Right ventricle myocardium inferior (tissue), 1 donor: ENCODE measurements at places on chromosomes 3 and 15.

DNA sequence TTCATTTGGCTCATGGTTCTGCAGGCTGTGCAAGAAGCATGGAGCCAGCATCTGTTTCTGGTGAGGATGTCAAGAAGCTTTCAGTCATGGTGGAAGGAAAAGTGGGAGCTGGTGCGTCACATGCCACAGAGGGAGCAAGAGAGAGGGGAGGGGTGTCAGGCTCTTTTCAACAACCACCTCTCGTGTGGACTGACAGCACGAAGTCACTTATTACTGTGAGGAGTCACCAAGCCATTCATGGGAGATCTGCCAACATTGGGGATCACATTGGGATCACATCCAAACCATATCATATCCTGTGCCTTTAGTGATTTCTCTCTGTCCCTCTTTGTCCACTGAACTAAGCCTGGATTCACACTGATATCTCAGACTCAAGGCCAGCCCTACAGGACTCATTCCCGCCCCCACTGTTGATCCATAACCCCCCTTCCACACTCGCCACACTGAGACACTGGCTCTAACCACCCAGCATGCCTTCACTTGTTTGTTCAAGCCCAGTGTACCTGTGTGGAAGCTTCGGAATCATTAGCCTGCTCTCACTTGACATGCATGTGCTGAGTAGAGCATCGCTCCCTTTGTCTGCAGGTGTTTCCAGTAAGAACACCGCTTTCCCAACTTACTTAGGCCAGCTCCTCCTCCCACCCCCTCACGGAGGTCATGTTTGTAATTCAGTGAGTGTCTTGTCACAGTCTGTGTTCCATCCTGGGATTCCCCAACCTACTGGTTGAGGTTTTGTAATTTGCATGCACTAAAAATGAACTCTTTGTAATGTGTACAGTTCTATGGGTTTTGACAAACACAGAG is 132.2 kb downstream of the KLF13 start:
- no peak for DNase-seq

GRCh38 chr3:145817870-145818483 is 343.0 kb downstream of the PLOD2 start:
- DNase-seq: no peak

GRCh38 chr3:39384665-39385000 is 1.5 kb downstream of the SLC25A38 start:
- DNase-seq: no peak

DNA sequence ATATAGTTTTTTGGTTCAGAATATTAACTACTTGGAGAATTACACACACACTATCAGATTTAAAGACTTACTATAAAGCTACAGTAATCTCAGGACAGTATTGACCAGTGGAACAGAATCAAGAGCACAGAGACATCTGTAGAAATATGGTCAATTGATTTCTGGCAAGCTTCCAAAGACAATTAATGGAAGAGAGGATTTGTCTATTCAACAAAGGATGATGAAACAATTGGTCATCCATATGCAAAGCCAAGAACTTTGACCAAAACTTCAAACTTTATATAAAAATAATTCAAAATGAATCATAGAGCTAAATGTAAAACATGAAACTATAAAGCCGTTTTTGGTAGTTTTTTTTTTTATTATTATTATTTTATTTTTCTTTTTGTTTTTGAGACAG is 29.8 kb upstream of the MB21D2 start:
- DNase-seq: no peak

DNA sequence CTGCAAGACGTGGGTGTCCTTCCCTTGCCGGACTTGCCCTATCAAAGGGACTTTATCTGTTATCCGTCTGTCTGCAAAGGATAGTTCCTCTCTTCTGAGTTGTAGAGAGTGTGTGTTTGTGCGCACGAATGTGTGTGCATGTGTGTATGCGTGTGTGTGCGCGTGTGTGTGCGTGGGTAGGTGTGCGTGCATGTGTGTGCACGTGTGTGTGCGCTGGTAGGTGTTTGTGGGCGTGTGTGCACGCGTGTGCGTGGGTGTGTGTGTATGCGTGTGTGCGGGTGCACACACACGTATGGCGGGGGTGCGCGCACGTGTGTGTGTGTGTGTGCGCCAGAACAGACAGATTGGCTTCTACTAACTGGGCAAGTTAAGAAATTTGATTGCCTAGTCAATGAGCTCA is 4.1 kb upstream of the BMF start:
- no peak for DNase-seq

GRCh38 chr15:38696790-38697495 is 132.3 kb upstream of the RASGRP1 start:
- DNase-seq: no peak

DNA sequence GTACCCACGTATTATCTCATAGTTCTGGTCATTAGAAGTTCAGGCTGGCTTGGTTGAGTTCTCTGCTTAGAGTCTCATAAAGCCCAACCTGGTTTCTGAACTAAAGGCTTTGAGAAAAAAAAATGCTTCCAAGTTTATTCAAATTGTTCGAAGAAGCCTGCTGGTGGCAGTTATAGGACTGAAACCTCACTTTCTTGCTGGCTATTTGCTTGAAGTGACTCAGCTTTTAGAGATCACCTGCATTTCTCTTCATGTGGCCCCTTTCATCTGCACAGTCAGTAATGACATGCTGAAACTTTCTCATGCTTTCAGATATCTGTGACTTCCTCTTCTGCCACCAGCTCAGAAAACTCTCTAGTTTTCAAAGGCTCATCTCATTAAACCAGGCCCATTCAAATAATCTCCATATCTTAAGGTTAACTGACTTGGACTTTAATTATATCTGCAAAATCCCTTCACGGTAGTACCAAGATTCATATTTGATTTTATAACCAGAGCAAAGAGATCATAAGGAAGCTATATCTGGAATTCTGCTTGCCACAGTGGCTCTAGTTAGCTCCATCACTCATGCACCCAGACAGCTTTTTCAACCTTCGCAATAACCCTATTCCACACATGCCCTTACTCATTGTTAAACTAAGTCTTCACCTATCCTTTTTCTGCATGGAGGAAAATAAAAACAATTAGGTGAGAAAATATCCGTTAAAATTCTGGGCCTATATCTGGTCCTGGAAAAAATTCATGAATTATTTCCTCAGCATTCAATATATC is 433.8 kb upstream of the CBLB start:
- DNase-seq: no peak

- no peak for DNase-seq
Measured at GRCh38 chr3:150779402-150779858, 16.5 kb upstream of the SIAH2 start.

GRCh38 chr15:34889476-34889875 is 80.1 kb downstream of the AQR start:
- no peak for DNase-seq

DNA sequence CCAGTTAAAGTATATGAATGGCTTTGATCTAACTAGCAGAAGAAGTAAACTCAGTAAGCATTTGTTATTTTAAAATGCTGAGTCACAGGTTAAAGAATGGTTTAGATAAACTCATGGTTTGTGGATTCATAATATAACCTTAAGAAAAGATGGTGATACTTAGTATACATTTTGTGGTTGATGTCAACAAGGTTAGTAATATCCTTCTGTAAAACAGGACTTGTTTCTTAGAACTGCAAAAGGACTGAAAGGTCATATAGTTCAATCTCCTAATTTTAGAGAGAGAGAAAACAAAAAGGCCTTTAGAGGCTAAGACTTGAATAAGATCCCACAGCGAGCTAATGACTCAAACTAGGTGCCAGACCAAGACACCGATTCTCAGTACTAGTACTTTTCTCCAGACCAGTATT is 50.0 kb downstream of the STRIT1 start:
- no peak for DNase-seq

GRCh38 chr3:151835751-151836525 is 22.0 kb downstream of the AADAC start:
- DNase-seq: no peak

DNA sequence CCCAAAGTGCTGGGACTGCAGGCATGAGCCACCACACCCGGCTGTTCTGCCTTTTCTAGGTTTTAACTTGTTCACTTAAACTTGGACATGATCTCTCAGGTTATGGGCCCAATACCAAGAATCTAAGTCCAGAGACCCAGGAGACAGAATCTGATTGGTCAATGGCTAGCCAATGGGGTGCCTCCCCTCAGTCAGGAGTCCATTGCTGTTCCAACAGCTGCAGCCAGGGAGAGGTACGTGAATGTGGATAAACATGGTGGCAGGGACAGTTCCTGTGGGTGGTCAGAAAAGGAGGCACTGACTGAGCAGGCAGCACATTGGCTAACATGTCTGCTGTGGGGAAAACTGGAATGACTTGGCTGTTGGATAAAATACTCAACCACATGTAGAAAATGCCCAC is 140.3 kb downstream of the RPLP1 start:
- DNase-seq: no peak

GRCh38 chr3:185763347-185764005 is 61.4 kb downstream of the IGF2BP2 start:
- DNase-seq: no peak

- DNase-seq: no peak
Measured at GRCh38 chr15:34927726-34928125, 41.8 kb downstream of the AQR start.

GRCh38 chr3:154776549-154777225 is 303.4 kb upstream of the MME start:
- no peak for DNase-seq

DNA sequence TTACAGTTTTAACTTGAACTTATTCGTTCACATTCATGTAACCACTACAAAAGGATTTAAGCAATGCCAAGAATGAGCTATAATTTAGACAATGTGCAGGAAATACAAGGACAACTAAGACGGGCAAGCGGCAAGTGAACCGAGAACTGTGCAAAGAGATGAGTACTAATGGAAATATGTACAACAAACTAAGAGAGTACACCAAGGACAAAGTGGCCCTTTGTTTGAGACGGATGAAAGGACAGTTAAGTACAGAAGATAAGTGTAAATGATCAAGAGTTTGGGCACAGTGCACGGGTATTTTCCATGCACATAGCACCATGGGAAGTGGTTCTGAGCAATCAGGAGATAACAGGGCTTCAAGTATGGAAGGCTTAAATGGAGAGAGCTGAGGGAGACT is 281.7 kb downstream of the ROBO2 start:
- DNase-seq: no peak

DNA sequence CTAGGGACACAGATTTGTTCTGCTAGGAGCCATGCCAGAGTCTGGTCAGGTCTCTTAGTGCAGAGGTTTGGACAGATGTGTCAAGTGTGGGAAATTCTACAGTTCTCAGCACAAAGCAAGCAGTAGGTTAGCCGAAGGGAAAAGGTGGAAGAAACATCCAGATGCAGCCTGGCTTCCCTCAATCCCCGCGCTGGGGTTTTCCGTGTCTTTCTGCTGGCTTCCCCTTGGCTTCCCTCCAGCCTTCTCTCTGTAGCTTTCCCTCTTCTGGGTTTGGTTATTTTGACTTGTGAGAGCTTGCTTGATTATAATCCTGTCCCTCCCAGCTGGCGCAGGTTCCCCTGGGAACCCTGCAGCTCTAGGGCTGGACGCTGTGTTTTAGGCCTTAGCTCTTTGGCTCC is 4.1 kb downstream of the TF start:
- DNase-seq: no peak

- DNase-seq: no peak
Measured at GRCh38 chr3:187093320-187093719, 46.0 kb downstream of the RPL39L start.

GRCh38 chr15:46270481-46271147 is 635.8 kb downstream of the SQOR start:
- DNase-seq: no peak

GRCh38 chr3:133880287-133880686 is 15.4 kb downstream of the RAB6B start:
- no peak for DNase-seq

DNA sequence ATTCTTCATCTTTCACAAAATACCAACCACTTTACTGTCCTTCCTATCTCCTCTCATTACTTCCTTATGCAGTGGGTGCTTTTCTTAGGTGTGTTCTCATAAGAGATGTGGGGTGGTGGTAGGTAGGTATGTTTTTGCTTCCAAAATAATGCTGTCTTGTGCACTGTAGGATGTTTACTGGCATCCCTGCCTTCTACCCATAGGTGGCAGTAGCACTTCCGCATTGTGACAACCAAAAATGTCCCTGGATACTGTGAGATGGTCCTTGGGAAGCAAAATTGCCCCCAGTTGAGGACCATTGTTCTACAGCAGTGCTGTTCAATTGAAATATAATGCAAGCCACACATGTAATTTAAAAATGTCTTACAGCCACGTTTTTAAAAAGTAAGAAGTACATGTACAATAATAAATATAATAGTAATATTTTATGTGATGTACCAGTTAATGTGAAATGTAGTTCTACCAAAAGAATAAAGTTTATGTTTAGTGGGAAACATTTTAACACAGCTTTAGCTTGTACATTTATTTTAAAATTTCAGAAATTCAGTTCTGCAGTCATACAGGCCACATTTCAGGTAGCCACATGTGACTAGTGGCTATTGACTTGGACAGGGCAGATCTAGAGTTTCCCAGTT is 75.2 kb downstream of the NEO1 start:
- DNase-seq: no peak

DNA sequence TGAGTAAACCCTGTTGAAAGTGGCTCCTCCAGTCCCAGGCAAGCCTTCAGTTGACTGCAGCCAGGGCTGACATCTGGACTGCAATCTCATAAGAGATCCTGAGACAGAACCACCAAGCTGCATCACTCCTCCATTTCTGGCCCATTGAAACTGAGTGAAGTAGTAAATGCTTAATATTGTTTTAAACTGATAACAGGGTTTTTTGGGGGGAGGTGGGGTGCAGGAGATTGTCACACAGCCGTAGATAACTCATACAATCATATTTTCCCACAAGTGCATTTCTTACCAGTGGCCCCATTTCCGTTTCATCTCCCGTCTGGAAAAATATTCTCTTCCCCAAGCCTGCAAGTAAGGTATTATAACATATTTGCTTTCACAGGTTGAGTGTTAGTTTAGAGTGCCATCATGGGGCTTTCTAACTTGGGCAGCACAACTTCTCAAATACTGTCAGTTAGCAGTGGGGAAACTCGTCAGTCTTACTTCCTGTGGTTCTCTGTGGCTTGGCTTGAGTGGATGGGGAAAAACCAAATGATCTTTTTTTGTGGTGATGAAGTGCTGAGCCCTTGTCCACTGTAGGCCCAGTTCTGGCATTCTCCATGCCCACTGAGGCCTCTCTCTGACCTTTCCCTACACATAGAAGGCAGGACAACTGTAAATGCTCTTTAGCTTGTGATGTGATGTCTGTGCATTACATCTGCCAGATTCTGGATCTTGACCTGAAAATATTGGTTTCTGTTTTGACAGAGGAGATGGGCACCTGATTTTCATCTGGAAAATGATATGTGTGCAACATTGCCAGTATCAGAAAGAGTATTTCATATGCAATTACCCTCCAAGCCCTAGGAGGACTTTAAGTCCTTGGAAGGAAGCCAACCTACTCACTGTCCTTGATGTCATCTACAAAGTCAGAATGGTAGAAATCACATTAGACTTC is 90.1 kb upstream of the BHLHE40 start:
- no peak for DNase-seq

GRCh38 chr15:75043509-75044257 is 20.3 kb downstream of the PPCDC start:
- peak; percentile 99 for DNase-seq

- DNase-seq: no peak
Measured at GRCh38 chr15:98889930-98890695, 117.5 kb downstream of the PGPEP1L start.

GRCh38 chr15:95557226-95558046 is 773.1 kb upstream of the NR2F2 start:
- DNase-seq: no peak
